Pulmonary artery endothelial cell (primary cell): ENCODE measurements at places on chromosomes 12 and 14. TPM values are rescaled to one million over a fixed set of nuclear protein-coding genes. Genes with fewer than 3 reads are reported as not detected.

DNA sequence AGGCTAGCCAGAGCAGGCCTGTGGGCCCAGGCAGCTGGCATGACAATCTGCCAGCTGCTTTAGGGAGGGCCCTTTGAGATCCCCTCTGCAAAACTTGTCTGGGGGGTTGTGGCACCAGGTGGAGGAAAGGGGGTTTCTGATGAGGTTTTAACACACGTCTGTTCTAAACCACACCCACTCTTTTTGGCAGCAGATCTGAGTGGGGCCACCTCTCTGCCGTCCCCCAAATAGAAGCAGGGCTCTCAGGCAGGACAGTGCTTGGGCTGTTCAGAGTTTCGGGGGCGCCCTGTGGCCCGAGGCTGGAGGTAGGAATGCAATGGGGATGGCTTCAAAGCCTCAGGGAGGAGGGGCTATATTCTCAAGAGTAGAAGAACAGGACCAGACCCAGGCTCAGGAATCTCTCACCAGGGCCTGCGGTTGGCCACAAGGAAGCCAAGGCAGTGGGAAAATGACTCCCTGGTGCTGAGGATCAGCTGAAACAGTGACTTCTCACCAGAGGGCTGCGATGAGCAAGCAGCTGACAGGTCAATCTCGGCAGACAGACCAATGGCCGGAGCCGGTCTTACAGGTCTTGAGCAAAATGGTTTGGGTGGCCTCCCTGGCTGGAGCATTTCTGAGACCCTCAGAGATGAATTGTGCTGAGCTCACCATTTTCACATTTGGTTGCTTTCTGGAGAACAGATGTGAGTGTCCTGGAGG lies 1.5 kb upstream of the KRT5 start:
- no peak for DNase-seq

The CLEC9A gene
- not detected in 2 replicates for total RNA-seq

The GPR135 gene
- total RNA-seq, result 0.66 and 0.99 TPM in 2 replicates

GRCh38 chr12:56361487-56362129 lies 1.0 kb downstream of the APOF start:
- no peak for DNase-seq

DNA sequence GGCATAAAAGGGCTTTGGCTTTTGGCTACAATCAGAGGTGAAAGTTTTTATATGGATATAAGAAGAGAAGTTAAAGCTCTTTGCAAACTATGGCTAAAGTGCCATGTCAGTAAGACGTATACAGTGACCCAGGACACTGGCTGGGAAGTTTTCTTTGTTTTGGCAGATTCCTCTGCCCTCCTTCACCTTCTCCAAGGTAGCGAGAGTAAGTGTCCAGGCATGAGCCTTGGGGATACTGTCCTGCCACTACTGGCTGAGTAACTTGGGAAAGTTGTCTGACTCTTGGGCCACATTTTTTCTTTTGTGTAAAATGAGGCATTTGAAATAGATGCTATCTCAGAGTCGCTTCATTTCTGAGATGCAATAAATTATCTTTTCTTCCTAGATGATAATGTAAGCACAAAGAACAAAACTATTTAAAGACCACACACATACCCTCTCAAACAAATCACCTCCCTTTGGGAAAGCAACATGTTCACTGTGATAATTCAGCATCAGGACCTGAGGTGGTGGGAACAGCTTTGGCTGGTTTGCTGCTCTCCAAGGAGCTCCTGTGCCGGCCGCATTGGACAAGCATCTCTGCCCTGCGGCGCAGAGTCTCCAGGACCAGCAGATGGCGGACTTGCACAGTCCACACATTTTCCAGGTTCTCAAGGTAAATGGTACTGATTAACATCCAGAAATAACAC lies 106.3 kb downstream of the PTCSC3 start:
- no peak for DNase-seq
